ENCODE measurements at places on chromosomes 7 and 10. TPM values are rescaled to one million over a fixed set of nuclear protein-coding genes. Genes with fewer than 3 reads are reported as not detected.
A peak's percentile ranks its signal among the peaks of the same experiment; 100 is the strongest.

The KNDC1 gene
- 0.29 TPM for total RNA-seq

The PROSER2 gene
- total RNA-seq: 12.9 TPM

The CFAP46 gene
- total RNA-seq: 0.13 TPM

The ITGA8 gene
- 2.1 TPM for total RNA-seq

The FGFBP3 gene
- 1.1 TPM for total RNA-seq

The NRG3 gene
- not detected for total RNA-seq

GRCh38 chr7:49023345-49024328 lies 99.3 kb downstream of the CDC14C start:
- DNase-seq: no peak
- H3K27ac ChIP-seq: no peak overlapping the region
- H3K36me3 ChIP-seq: no peaks in the 10 kb centered on the region
- H3K27me3 ChIP-seq: no peaks in the 10 kb centered on the region

DNA sequence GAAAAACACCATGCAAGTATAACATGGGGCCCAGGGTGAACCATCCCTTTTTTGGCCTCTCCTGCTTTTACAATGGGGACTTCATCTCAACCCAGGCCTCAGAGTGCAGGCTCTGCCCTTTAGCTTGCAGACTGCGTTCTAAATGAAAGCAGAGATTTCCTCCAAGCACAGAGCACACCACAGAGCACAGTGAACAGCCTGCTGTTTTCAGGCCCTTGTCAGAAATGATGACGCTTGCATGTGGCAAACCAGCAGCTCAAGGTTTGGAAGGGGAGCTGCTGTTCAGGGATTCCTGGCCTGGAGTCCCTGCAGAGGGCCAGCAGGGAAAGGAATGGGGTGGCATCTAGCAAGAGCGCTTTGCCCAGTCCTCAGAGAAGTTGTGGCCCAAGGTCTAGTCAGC lies 167.3 kb upstream of the CDCA7L start:
- no peak overlapping the region for H3K27ac ChIP-seq
- no peak for DNase-seq
- no peaks in the 10 kb centered on the region for H3K4me1 ChIP-seq
- no peaks in the 10 kb centered on the region for H3K27me3 ChIP-seq
- no peaks in the 10 kb centered on the region for H3K36me3 ChIP-seq

DNA sequence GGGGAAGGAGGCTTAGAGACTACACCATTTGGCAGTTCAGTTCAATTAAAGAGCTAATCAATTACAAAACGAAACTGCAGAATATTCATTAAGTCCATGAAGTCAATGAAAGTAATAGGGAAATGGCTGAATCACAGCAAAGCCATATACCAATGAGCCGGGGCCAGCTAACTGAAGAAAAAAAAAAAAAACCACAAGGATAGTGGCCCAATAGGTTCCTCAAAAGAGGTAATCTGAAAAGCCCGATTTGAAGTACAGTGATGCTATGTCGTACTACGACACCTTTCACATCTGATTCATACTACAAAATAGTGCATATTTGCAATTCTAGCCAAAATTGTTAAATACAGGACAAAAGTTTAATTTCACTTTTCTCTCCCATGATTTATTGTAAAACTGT lies 2.5 kb downstream of the ARHGAP12 start:
- H3K36me3 ChIP-seq: no peaks in the 10 kb centered on the region
- no peak for DNase-seq
- no peak overlapping the region for H3K27ac ChIP-seq
- peaks cover 1% of the 10 kb centered on the region for H3K4me1 ChIP-seq

- H3K27ac ChIP-seq: no peak overlapping the region
- no peak overlapping the region for H3K4me3 ChIP-seq
- no peaks in the 10 kb centered on the region for H3K27me3 ChIP-seq
- H3K36me3 ChIP-seq: no peaks in the 10 kb centered on the region
- no peak for DNase-seq
These were observed 10.4 kb downstream of the CHST3 start for GRCh38 chr10:71974489-71975021.

GRCh38 chr10:31959461-31960173 lies 31.0 kb upstream of the ARHGAP12 start:
- H3K27me3 ChIP-seq: no peaks in the 10 kb centered on the region
- no peak for DNase-seq
- no peak overlapping the region for H3K27ac ChIP-seq
- H3K4me1 ChIP-seq: peaks cover 5% of the 10 kb centered on the region

- H3K36me3 ChIP-seq: no peaks in the 10 kb centered on the region
- H3K4me3 ChIP-seq: no peak overlapping the region
- DNase-seq: no peak
- H3K27ac ChIP-seq: no peak overlapping the region
- H3K27me3 ChIP-seq: no peaks in the 10 kb centered on the region
- no peaks in the 10 kb centered on the region for H3K4me1 ChIP-seq
These were observed 130.1 kb downstream of the EXOC4 start for GRCh38 chr7:133382775-133383559.

GRCh38 chr7:131919920-131920709 lies 363.7 kb upstream of the PODXL start:
- H3K4me1 ChIP-seq: no peaks in the 10 kb centered on the region
- no peaks in the 10 kb centered on the region for H3K36me3 ChIP-seq
- no peaks in the 10 kb centered on the region for H3K27me3 ChIP-seq

DNA sequence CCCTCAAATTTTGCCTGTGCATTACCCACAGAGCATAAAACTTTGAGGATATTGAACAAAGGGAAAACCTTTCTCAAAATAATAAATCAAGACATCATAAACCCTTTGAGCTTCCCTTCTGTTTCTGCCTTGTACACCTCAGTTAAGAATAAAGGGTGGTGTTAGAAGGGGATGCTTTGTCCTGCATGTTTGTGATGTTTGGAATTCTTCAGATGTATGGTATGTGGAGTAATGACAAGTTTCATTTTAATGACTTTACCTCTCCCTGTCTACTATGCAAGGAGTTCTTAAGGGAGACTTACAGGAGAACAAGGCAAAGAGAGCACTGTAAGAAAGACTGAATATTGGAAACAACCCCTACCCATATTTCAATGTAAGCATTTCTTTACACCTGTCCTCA lies 99.2 kb downstream of the HECW1 start:
- DNase-seq: no peak
- H3K4me1 ChIP-seq: no peaks in the 10 kb centered on the region
- no peaks in the 10 kb centered on the region for H3K36me3 ChIP-seq
- no peak overlapping the region for H3K4me3 ChIP-seq
- H3K27me3 ChIP-seq: no peaks in the 10 kb centered on the region
- H3K27ac ChIP-seq: no peak overlapping the region

DNA sequence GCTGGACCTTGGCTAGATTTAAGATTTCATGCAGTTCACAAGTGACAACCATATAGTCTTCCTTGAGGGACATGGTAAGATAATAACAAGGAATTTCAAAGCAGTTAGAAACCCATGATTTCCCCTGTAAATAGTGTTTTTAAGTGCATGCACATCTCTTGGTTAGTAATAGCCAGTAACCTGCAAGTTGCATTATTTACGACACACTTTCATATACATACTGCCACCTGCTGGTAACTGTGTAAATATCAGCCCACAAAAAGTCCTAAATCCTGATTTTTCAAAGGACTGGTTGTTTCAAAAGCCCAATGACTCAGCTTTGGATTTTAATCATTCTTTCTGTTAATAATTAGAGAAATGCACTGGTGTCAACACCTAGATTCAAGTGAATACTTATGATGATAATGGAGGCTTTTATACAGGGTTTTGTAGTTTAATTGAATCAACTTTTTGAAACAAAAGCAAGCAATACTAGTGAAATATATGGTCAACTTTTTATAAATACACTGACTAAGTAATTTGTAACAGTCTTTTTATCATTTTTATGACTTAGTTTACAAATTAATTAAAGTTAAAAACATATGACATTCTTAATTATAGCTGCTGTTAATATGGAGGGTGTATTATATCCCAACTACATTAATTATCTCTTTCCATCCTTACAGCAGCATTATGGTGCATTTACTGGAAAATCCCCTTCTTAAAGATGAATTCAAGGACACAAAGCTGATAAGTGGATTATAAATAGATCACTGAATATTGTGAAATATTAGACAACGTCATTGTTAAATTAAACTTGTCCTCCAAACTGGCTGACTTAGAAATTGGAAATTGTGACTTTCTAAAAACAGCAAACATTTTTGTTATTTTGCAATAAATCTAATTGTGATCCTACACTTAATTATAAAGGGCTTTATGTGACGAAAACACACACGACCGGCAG lies 367.7 kb upstream of the SEMA3D start:
- peak; percentile 20 for DNase-seq
- no peaks in the 10 kb centered on the region for H3K4me1 ChIP-seq
- no peaks in the 10 kb centered on the region for H3K36me3 ChIP-seq
- H3K27me3 ChIP-seq: no peaks in the 10 kb centered on the region

DNA sequence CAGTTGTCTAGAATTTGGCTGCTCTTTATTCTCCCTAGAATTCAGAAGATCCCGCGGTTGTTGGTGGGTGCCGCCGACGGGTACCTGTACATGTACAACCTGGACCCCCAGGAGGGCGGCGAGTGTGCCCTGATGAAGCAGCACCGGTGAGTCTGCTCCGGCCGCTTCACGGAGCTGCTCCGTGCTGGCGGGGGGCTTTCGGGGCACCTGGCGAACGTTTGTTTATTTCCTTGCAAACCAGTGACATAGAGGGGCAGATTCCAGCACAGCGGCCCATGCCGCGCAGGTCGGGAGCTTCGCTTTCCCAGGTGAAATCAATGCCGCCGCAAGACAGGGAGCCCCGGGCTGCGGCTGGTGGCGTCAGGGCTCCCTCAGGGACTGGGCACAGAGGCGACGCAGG lies 38.0 kb downstream of the WIPI2 start:
- H3K27ac ChIP-seq: no peak overlapping the region
- peaks cover 36% of the 10 kb centered on the region for H3K36me3 ChIP-seq
- H3K4me3 ChIP-seq: no peak overlapping the region
- no peak for DNase-seq
- no peaks in the 10 kb centered on the region for H3K4me1 ChIP-seq

- H3K4me3 ChIP-seq: peak overlapping the region; percentile 27
- H3K27ac ChIP-seq: no peak overlapping the region
- peak; percentile 51 for DNase-seq
These were observed 43.2 kb downstream of the DPYSL4 start for GRCh38 chr10:132229834-132230556.

DNA sequence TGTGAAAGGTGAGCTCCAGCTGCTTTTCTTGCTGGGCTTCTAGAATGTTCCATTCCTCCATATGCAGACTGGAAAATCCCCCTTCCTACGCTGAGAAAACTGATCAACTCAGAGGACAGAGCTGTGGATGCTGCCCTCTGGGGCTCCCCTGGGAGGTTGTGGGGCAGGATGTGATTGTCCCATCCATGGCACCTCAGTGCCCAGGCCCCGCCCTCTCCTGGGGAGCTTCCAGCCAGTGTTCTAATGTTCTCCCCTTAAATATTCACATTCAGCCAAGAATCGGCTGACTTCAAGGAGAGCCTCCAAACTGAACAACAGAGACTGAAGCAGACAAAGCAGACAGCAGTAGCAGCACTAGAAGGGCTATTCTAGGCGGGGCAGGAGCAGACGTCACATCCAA lies 55.0 kb downstream of the RAMP3 start:
- peaks cover 4% of the 10 kb centered on the region for H3K27me3 ChIP-seq
- H3K27ac ChIP-seq: no peak overlapping the region
- no peaks in the 10 kb centered on the region for H3K4me1 ChIP-seq
- no peak for DNase-seq

- no peaks in the 10 kb centered on the region for H3K36me3 ChIP-seq
- H3K27me3 ChIP-seq: no peaks in the 10 kb centered on the region
- no peak for DNase-seq
- no peak overlapping the region for H3K4me3 ChIP-seq
- H3K4me1 ChIP-seq: no peaks in the 10 kb centered on the region
These were observed 22.0 kb upstream of the PSMG3 start for GRCh38 chr7:1591876-1592275.

DNA sequence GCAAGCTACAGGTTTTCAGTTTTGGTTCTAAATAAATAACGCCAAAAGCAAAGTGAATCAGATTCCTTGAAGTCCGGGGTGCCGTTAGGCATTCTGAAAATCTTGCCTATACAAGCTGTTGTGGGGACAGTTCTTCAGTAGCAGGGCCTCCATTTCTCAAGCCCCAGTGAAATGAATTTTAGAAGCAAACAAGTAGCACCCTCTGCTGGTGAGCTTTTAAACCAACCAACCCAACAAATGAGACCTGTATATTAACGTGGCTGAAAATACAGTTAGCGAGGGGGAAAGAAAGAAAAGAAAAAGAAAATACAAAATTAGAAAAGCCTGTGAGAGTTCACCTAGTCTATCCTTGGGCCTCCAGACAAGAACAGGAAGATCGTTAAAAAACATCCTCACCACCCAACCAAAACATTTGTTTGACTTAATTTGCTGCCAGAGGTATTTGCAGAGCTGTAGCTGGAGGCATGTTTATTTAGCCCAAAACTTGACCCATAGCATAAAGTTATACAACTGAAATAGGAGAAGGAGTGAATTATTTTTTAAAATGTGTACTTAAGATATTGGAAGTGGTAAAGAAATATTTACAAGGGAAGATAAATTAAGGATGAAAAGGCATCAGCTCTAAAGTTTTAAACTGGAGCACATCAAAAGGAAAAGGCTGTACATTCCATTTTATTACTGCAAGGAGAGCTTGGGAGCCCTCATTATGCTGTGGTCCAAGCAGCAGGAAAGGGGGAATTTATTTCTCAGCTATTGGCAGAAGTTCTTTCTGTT lies 98.9 kb downstream of the DYNC1I1 start:
- no peak overlapping the region for H3K27ac ChIP-seq
- no peak overlapping the region for H3K4me3 ChIP-seq
- no peak for DNase-seq
- no peaks in the 10 kb centered on the region for H3K27me3 ChIP-seq
- no peaks in the 10 kb centered on the region for H3K36me3 ChIP-seq

- no peaks in the 10 kb centered on the region for H3K27me3 ChIP-seq
- H3K36me3 ChIP-seq: no peaks in the 10 kb centered on the region
- no peak overlapping the region for H3K4me3 ChIP-seq
- no peaks in the 10 kb centered on the region for H3K4me1 ChIP-seq
- no peak for DNase-seq
- H3K27ac ChIP-seq: peak overlapping the region; percentile 83
These were observed 3.7 kb downstream of the AGR2 start for GRCh38 chr7:16801111-16801542.

GRCh38 chr10:119211176-119211575 lies 3.8 kb downstream of the GRK5 start:
- no peak for DNase-seq
- peak overlapping the region; percentile 64 for H3K27ac ChIP-seq
- H3K36me3 ChIP-seq: no peaks in the 10 kb centered on the region
- no peaks in the 10 kb centered on the region for H3K4me1 ChIP-seq
- H3K27me3 ChIP-seq: no peaks in the 10 kb centered on the region

DNA sequence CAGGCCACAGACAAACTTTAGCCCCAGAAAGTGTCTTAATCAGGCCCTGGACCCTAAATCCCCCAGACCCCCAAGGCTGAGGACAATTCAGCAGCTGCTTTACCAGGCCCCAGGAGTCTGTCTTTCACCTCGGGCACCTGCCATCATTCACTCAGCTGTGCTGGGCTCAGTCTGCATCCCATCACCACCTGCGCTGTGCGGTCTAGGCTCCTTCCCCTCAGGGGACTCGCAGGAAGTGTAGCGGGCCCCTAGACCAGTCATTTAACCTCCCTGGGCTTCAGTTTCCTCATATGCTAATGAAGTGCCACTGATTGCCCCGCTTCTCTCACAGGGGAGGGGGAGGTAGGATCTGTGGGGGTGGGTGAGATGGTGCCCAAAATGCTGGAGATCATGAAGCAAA lies 76.4 kb upstream of the ZMIZ1 start:
- no peaks in the 10 kb centered on the region for H3K36me3 ChIP-seq
- no peaks in the 10 kb centered on the region for H3K4me1 ChIP-seq
- H3K27me3 ChIP-seq: no peaks in the 10 kb centered on the region
- no peak overlapping the region for H3K4me3 ChIP-seq
